Prostate gland (tissue), 2 donors: ENCODE measurements at places on chromosomes 13 and 19.

DNA sequence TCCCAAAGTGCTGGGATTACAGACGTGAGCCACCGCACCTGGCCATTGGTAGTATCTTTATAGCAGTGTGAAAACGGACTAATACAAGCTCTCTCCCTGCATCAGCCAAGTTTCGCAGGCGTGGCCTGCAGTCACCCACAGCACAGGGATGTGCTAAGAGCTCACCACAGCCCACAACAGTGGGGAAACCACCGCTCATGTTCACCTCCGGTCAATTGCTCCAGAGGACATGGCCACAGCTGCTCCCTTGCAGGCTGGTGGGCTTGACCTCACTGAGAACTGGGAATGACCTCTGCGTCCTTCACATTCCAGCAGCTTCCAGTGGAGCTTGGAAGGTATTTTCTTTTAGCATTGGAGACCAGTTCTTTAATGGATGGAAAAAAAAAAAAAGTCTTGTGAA lies 156.4 kb downstream of the KCTD15 start:
- H3K27ac ChIP-seq, result no peak overlapping the region

GRCh38 chr19:50536662-50537305 lies 23.1 kb upstream of the ASPDH start:
- H3K4me1 ChIP-seq, result no peaks in the 10 kb centered on the region
- H3K27me3 ChIP-seq, result no peaks in the 10 kb centered on the region
- H3K36me3 ChIP-seq, result no peaks in the 10 kb centered on the region
- no peak for DNase-seq
- H3K27ac ChIP-seq, result no peak overlapping the region
- no peak overlapping the region for H3K4me3 ChIP-seq

- H3K27ac ChIP-seq, result no peak overlapping the region
- H3K4me1 ChIP-seq, result no peaks in the 10 kb centered on the region
- H3K27me3 ChIP-seq, result no peaks in the 10 kb centered on the region
- DNase-seq, result no peak
- no peak overlapping the region for H3K4me3 ChIP-seq
Measured at GRCh38 chr19:19444681-19445155, 39.2 kb downstream of the GATAD2A start.

GRCh38 chr13:100115693-100116254 lies 26.9 kb downstream of the PCCA start:
- no peak overlapping the region for H3K4me3 ChIP-seq
- no peaks in the 10 kb centered on the region for H3K4me1 ChIP-seq
- no peak overlapping the region for H3K27ac ChIP-seq
- DNase-seq, result no peak
- no peaks in the 10 kb centered on the region for H3K27me3 ChIP-seq

GRCh38 chr13:109196948-109197347 lies 567.5 kb downstream of the MYO16 start:
- H3K27me3 ChIP-seq, result no peaks in the 10 kb centered on the region
- no peak overlapping the region for H3K27ac ChIP-seq
- no peaks in the 10 kb centered on the region for H3K4me1 ChIP-seq
- no peaks in the 10 kb centered on the region for H3K36me3 ChIP-seq
